CD14-positive monocyte (primary cell): ENCODE measurements at places on chromosomes 6 and 20. TPM values are rescaled to one million over a fixed set of nuclear protein-coding genes. Genes with fewer than 3 reads are reported as not detected.

The CPXM1 gene
- polyA plus RNA-seq, result not detected

The ASIP gene
- not detected for polyA plus RNA-seq

The ANKRD66 gene
- polyA plus RNA-seq, result not detected

The UST gene
- 0.48 TPM for polyA plus RNA-seq

The QRSL1 gene
- 5.8 TPM for polyA plus RNA-seq

- peaks cover 25% of the 10 kb centered on the region for H3K36me3 ChIP-seq
- DNase-seq, result no peak
- no peak overlapping the region for H3K27ac ChIP-seq
- peak overlapping the region; percentile 84 for H3K4me3 ChIP-seq
- peaks cover 81% of the 10 kb centered on the region for H3K4me1 ChIP-seq
- no peaks in the 10 kb centered on the region for H3K27me3 ChIP-seq
Observed at GRCh38 chr6:31580438-31580740, 1.8 kb downstream of the LTB start.

- DNase-seq, result no peak
- H3K27me3 ChIP-seq, result no peaks in the 10 kb centered on the region
- H3K27ac ChIP-seq, result no peak overlapping the region
- H3K4me3 ChIP-seq, result no peak overlapping the region
Observed at GRCh38 chr6:146741609-146742008, 142.8 kb downstream of the ADGB start.

DNA sequence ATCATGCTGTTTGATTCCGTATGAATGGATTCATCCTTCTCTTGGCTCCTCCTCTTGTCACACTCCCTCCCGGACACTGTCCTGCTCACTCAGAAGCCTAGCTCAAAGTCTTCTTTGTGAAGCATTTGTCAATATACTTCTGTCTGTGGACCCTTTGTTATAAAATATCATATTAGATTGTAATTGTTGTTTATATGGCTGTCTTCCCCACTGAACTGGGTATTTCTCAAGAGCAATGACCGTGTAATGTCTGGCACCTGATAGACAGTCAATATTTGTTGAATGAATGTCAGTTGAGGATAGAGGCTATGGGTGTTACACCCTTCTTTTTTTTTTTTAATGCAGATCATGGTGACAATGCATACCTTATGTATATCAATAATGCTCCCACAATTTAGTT lies 335.3 kb downstream of the SOX4 start:
- no peak for DNase-seq
- H3K4me1 ChIP-seq, result peaks cover 5% of the 10 kb centered on the region
- H3K36me3 ChIP-seq, result no peaks in the 10 kb centered on the region
- no peak overlapping the region for H3K4me3 ChIP-seq

DNA sequence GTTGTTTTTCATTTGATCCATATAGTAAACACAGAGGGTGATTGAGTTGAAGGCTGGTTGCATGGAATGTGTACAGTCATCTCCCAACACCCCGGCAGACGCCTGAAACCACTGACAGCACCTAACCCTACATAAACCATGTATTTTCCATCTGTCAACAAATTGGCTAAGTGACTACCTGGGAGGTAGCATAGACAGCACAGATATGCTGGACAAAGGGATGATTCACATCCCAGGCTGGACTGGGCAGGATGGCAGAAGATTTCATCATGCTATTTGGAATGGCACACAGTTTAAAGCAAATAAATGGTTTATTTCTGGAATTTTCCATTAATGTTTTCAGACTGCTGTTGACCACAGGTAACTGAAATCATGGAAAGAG lies 4.4 kb upstream of the VIP start:
- H3K27me3 ChIP-seq, result no peaks in the 10 kb centered on the region
- no peak overlapping the region for H3K4me3 ChIP-seq
- H3K36me3 ChIP-seq, result no peaks in the 10 kb centered on the region
